ENCODE measurements at places on chromosomes 13 and 19.

DNA sequence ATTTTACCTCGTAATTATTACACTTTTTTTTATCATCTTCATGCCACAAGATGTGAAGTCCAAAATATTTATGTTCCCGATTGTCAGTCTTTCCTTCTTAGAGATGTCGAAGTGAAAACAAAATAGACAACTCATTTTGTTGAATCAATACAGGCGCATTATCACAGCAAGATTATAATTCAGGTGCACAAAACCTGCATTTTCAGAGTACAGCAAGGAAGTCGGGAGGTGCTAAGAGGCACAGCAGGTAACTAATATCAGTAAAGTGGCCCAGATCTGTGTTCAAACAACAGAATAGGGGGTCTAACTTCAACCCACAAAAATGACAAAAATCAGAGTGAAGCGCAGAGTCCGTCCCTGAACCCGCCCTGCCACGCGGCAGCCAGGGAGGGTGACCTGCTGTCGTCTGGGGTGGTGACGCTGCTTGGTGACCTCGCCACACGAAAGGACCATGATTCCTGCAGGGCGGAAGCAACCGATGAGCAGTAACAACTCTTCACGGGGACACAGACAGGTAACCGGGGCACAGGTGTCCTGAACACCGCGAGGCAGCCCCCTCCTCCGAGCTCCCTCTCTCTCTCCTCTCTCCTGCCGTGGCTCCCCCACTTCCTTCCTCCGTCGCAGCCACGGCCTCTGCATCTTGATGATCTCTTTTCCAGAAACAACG lies 50.9 kb upstream of the SPACA7 start:
- no peak for DNase-seq

- DNase-seq = no peak
These were observed 7.2 kb downstream of the GAS6 start for GRCh38 chr13:113856716-113857065.

GRCh38 chr19:2291185-2291751 lies 9.3 kb upstream of the PEAK3 start:
- DNase-seq = no peak

GRCh38 chr13:76222511-76222910 lies 586.4 kb downstream of the LMO7 start:
- no peak for DNase-seq

DNA sequence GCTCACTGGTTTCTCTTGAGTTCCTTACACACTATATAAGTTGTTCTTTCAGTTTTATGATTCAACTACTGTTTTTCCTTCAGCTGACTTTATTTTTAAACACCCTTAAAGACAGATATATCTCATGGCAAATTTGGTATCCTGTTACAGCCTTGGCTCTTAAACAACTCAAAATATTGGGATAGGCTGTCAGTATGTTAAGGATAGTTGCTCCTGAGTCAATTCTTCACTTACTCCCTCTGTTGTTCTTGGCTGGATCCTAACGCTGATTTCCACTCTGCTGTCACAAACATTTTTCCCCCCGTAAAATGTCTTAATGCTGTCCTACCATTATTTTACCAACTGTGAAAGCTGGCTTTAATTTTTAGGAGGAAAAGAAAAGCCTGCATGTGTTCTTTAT lies 1.2 kb downstream of the KCNRG start:
- DNase-seq = peak; percentile 21

DNA sequence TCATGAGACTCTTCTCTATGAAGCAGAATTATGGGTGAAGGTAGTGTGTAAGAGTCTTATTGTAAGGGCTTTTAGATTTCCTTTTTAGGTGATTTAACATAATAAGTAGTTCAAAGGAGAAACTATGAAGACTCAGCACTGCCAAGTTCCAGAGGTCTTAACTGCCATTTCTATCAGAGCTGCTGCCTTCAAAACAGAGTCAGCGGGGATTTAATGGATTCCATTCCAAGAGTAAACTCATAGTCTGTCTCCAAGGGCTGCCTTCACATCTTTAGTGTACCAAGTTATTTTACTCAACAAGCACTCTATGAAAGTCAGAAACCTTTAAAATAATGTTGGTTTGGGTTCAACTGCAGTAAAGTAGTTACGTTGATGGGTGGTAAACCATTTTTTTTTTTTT lies 289.6 kb upstream of the HTR2A start:
- no peak for DNase-seq

DNA sequence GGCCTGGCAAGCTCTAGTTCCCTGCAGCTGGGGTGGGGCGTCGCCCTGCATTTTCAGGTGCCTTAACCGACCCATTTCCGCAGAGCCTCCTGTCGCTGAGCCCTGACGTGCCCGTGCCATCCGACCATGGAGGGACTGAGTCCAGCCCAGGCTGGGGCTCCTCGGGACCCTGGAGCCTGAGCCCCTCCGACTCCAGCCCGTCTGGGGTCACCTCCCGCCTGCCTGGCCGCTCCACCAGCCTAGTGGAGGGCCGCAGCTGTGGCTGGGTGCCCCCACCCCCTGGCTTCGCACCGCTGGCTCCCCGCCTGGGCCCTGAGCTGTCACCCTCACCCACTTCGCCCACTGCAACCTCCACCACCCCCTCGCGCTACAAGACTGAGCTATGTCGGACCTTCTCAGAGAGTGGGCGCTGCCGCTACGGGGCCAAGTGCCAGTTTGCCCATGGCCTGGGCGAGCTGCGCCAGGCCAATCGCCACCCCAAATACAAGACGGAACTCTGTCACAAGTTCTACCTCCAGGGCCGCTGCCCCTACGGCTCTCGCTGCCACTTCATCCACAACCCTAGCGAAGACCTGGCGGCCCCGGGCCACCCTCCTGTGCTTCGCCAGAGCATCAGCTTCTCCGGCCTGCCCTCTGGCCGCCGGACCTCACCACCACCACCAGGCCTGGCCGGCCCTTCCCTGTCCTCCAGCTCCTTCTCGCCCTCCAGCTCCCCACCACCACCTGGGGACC lies 1.2 kb downstream of the ZFP36 start:
- no peak for DNase-seq

DNA sequence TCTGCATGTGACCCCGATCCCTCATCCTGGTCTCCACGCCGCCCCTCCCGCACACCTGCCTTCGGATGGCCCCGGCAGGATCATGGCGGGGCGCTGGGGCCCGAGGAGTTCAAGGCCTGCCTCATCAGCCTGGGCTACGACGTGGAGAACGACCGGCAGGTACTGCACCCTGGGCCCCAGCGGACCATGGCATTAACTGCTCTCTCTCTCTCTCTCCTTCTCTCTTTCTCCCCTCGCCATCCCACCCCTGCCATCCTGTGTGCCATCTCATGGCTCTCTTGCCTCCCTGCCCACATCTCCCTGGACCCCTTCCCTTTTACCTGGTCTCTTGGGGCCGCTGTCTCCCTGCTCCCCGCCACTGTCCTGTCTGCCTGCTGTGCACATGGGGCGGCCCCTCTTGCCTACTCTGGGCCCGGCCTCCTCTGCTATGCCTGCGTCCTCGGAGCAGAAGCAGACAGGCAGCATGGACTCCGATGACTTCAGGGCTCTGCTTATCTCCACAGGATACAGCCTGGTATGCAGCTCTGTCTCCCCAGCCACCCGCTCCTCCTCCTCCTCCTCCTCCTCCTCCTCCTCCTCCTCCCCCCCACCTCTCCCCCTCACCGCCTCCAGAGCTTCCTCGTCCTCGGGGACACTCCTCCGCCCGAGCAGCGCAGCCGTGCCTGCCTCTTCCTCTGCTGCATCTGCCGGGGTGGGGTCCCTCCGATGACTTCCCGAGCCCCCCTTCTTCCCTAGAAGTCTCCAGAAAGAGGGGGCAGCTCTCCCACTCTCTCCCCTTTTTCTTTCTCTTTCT lies 16.2 kb downstream of the CAPN12 start:
- no peak for DNase-seq

- DNase-seq = no peak
These were observed 57.4 kb downstream of the PEPD start for GRCh38 chr19:33464010-33464732.

GRCh38 chr13:106173346-106173745 lies 362.1 kb downstream of the EFNB2 start:
- DNase-seq = peak; percentile 26

DNA sequence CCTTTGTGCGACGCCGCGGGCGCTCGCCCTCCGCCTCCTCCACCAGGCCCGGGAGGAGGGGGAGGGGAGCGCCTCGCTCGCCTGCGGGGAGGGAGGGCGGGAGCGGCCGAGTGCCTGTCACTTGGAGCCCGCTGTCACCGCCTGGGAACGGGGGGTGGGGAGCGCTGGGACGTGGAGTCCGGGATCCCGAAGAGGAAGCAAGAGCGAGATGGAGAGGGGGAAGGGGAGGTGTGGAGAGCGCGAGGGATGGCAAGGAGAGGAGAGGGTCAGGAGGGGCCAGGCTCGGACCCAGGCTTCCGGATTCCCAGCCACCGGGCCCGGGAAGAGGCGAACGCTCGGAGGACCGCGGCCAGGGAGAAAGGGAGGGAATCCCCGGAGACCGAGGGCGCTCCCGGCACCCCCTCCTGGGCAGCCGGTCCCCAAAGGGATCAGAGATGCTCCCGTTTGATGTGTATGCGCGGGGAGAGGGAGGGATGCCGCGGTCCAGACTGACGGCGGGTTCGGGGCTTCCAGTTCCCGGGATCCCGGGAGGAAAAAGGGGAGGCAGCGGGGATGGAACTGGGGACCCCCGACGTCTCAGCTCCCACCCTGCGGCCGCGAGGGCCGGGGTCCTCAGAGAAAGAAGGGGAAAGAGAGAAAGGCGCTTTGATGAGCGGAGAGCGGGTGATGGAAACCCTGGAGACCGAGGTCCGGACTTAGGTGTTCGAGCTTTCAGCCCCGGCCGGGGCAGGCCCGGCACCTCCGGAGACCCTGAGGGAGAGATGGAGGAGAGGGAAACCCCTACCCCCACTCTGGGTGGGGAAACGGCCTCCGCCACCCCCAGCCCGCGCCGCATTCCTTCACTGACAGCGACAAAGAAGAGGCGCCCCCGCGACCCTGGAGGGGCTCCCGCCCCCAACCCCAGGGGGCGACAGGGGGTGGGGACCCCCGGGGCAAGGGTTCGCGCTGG lies 4.7 kb upstream of the DPF1 start:
- no peak for DNase-seq

DNA sequence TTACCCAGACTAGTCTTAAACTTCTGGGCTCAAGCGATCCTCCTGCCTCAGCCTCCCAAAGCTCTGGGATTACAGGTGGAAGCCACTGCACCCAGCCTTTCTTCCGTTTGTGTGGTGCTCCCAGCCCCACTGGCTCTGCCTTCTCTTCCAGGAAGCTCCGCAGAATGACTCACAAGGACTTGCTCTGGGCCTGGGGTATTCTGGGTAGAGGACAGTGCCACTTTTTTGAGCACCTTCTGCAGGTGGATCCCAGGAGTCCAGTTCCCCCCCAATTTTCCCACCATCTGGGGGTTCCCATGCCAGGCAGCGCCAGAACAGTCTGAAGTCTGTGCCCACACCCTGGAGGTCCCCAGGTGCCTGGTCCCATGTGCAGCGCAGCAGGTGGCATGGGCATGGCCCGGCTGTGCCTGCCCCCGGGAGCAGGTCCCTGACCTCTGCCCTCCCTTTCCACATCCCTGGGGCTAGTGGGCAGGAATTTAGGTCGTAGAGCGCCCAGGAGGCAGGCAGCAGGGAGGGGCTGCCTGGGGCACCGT lies 1.6 kb downstream of the REEP6 start:
- DNase-seq = no peak

DNA sequence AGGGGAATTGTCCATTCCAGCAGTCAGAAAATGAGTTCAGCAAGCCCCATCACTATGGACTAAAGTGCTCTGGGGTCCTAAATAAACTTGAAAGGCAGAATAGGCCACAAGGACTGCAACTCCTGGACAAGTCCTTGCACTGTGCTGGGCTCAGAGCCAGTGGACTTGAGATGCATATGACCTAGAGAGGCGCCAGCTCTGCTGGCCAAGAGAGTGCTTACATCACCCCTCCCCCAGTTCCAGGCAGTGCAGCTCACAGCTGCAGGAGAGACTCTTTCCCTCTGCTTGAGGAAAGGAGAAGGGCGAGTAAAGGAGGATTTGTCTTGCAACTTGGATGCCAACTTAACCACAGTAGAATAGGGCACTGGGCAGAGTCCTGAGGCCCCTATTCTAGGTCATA lies 109.5 kb upstream of the WASF3 start:
- DNase-seq = no peak

DNA sequence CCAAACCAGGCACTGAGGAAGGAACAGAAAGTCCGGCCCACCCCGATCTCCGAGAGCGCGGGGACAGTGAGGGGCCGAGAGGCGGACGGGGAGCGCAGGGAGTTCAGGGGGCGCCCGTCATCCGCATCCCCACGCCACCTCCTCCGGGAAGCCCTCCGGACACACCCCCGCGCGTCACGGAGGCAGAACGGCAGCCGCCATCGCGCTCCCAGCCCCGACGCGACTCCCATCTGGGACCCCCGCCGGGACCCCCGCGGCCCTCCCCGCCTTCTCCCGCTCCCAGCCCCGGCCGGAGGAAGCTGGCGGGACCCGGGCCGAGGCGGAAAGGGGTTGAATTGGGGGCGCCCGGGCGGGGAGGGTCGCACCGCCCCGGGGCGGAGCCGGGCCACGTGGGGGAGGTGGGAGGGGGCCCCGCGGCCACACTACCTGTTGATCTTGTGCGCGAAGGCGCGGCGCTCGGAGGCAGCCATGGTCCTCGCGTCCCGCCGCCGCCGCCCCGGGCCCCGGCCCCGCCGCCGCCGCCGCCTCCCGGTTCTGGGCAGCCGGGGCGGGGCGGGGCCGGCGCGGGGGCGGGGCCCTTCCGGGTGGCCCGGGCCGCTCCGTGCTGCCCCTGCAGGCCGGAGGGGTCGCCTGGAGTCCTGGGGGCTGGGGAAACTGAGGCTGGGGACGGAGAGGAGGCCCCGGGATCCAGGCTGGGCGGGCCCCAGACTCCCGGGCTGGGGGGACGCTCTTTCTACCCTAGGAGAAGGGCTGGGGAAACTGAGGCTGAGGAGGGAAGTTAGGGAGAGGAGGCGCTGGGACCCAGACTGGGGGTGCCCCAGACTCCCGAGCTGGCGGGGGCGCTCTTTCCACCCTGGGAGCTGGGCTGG lies at the start of gene DOCK6:
Gene DOCK6, minus strand, starts transcription at position 554 of the 869 bp plus-strand sequence. Its CDS starts 84 bp downstream, at position 470.
- no peak for DNase-seq

GRCh38 chr13:53398051-53398450 lies 369.4 kb downstream of the OLFM4 start:
- no peak for DNase-seq

DNA sequence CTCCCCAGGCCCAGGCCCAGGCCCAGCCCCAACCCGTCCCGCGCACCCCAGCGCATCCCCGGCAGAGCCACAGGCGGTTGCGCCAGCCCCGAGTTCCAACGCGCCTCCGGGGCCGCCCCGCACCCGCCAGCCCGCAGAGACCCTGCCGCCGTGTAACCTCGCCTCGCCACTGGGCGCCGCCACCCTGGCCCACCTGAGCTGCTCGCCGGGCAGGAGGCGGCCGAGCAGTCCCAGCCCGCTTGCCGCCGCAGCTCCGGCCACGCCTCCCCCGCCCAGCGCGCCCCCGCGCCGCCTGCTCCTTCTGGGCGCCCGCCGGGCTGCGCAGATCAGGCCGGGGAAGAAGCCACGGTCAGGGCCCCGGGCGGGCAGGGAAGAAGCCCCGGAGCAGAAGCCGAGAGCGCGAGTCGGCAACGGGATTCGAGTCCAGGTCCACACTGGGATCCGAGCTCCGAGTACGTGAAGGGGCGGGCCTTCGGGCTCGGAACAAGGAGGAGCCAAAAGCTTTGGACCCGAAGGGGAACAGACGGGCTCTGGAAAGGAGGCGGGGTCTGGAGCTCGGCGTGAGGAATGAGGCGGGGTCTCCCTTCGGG lies at the start of gene MBOAT7:
Gene MBOAT7, minus strand, starts transcription at position 436 of the 590 bp plus-strand sequence. CDS start 1,072 bp downstream, outside the sequence.
- DNase-seq = no peak
